Regular cardiac myocyte (primary cell): ENCODE measurements at places on chromosomes 4 and X. TPM values are rescaled to one million over a fixed set of nuclear protein-coding genes. Genes with fewer than 3 reads are reported as not detected.

COMMD8 gene
- 30.2 and 44.5 TPM in 2 replicates for total RNA-seq

STOX2 gene
- 0.38 and 1.1 TPM in 2 replicates for total RNA-seq

ZFYVE28 gene
- total RNA-seq: 8.8 and 11.3 TPM in 2 replicates

GYPE gene
- 0.56 and 1.5 TPM in 2 replicates for total RNA-seq

WNK3 gene
- total RNA-seq: 0.38 and 1.1 TPM in 2 replicates

TSR2 gene
- 10.4 and 19.2 TPM in 2 replicates for total RNA-seq

NAP1L2 gene
- 2.3 and 2.8 TPM in 2 replicates for total RNA-seq

PYURF gene
- total RNA-seq: 45.7 and 80.9 TPM in 2 replicates

TDO2 gene
- under 0.01 and 0.28 TPM in 2 replicates for total RNA-seq

ARMCX5 gene
- 11.5 and 17.5 TPM in 2 replicates for total RNA-seq
